ENCODE measurements at places on chromosomes 6 and 20.

DNA sequence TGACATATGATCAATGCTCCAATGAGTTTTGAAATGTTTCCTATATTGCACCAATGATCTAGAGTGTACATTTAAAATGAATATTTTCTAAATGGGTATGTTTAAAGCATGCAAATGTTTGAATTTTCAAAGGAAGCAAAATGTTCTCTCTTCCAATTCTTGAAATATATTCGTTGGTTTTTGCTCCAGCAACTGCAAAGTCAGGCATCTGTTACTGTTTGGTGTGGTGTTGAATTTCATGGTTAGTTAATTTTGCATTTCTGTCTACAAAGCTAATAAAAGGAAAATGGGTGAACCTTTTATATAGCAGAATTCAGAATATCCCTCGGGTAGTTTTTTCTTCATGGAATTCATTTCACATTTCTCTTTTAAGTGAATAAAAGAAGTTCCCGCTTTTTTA lies 1018.3 kb downstream of the GRIK2 start:
- no peak for DNase-seq

DNA sequence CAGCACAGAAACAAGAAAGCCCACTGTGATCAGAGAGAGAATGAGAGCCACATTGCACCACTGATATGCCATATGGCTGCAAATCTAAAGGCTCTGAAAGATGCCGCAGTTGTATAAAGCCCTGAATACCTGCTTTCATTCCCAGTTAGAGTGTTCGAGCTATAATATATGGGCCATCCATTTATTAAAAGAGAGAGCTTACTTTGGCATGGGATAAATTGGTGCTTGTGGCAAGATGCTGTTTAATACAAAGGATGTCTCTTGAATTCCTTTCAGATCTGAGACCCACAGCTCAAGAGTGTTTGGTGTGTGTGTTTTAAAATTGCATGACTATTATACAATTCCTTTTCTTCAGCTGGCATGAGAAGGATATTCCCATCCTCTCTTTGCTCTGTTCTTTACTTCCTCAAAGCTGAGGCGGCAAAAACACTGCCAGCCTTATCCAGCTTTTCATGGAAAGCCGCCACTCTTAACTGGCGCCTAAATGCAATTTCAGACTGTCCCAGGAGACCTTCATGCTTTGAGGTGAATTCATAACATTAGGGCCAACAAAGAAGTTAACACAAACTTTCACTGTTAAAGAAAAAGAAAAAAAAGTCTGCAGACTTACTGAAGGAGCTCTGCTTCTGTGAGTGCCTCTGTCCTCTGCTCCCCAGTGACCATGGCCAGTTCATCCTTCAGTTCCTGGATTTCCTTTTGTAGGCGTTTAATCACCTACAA lies 147.6 kb downstream of the KIF6 start:
- DNase-seq = no peak

DNA sequence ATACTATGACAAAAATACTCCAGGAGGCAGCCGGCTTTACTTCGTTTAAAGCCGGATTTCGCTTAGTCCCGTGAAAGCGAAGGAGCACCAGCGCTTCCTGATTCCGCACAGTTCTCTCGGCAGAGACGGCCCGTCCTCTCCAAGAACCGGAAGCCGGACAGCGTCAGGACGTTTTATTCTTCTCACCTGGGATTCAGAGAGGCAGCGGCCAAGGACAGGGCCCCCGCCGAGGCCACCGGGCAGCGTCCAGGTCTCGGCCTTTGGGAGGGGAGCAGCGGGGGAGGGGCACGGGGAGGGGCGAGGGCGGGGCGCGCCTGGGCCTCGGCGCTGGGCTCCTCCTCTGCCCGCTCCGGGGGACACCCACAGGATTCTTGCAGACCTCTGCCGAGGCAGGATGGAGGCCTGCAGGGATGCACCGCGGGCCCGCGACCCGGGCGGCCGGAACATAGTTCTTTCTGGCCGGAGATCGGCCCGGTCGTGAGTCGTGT lies 2.8 kb upstream of the DIDO1 start:
- peak; percentile 50 for DNase-seq

DNA sequence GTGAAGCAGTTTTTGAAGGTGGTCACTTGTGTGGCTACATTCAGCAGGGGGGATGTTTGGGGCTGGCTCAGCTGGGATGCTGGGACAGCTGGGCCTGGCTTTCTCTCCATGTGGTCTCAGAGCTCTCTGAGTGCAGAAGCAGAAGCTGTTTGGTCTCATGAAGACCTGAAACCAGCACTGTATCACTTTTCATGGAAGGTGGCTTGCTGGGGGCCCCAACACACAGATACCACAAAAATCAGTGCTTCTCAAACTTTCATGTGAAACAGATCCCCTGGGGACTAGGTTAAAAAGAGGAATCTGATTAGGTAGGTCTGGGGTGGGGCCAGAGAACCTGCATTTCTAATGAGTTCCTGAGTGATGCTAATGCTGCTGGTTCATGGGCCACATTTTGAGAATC lies 347.3 kb downstream of the DHX35 start:
- DNase-seq = no peak

DNA sequence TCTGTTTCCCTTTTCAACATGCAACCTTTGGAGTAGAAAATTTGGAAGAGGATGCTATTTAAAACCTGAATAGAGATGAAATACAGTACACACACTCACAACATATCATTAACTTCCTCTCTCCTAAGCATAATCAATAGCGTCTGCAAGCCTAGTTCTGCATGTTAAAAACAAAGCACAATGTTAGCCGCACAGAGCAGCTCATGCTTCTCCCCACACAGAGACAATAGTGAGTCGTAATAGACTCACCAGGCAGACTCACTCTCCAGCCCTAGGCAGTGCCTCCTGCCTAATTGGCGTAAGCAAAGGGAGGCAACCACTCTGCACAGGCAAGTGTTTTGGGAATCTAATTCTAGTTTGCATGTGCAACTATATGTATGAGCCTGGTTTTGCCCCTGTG lies 45.8 kb upstream of the ARID1B start:
- DNase-seq = peak; percentile 39

- no peak for DNase-seq
Observed at GRCh38 chr20:31974951-31975487, 7.1 kb downstream of the XKR7 start.

DNA sequence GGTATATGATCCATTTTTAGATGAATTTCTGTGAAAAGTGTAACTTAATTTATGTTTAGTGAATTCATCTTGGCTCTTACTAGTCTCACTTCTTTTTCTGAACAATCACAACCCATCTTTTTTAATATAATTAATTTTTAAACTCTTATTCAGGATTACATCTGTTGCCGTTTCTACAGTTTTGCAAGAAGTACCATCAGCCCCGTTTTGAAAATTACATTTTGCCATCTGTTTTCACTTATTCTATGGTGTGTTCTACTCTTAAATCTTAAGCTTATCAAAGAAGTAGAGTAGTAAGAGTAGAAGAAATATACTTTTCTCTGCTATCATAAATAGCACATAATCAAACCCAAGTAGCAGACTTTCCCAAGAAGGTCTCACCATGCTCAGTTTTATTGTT lies 70.1 kb downstream of the ZNF292 start:
- no peak for DNase-seq

DNA sequence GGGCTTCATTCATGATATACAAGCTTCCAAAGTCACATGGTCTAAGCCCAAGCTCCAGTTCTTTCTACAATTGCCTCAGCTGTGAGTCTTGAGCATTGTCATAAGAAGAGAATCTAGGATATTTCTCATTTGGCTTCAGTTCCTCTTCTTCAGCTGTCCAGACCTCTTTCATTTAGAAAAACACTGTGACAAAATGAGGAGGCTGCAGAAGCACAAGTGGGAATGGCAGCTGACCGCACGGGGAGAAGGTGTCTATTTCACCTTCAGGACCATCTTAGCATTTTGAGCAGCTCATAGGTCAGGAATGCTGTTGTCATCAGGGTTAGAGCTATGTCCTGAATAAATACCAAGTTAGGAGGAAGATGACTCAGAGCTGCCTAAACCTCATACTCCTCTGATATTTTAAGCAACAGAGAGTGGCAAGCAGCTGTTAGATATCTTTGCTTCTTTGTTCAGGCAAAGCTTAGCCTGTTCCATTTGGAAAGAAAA lies 390.1 kb upstream of the CITED2 start:
- peak; percentile 99 for DNase-seq

- peak; percentile 48 for DNase-seq
Observed at GRCh38 chr6:39980839-39981580, 46.7 kb upstream of the MOCS1 start.

- no peak for DNase-seq
Observed at GRCh38 chr6:141552031-141552430, 580.7 kb upstream of the GJE1 start.

GRCh38 chr6:159844737-159845645 lies 44.9 kb downstream of the PNLDC1 start:
- no peak for DNase-seq

DNA sequence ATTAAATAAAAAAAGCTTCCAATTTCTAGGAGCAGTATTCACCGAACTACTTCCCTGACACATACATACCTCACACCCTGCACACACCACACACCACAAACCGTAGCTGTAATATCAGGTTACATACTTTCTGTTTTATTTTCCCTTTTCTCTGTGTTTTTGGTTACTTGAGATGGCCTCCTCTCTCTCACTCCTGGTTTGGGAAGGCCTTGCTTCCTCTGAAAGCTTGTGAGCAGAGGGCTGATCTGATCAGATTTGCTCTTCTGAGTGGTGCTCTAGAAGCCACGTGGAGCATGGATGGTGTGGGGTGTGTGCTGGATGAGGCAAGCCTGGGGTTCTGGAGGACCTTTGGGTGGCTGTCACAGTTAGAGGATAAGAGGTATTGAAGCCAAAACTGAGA lies 20.9 kb downstream of the UTRN start:
- no peak for DNase-seq

DNA sequence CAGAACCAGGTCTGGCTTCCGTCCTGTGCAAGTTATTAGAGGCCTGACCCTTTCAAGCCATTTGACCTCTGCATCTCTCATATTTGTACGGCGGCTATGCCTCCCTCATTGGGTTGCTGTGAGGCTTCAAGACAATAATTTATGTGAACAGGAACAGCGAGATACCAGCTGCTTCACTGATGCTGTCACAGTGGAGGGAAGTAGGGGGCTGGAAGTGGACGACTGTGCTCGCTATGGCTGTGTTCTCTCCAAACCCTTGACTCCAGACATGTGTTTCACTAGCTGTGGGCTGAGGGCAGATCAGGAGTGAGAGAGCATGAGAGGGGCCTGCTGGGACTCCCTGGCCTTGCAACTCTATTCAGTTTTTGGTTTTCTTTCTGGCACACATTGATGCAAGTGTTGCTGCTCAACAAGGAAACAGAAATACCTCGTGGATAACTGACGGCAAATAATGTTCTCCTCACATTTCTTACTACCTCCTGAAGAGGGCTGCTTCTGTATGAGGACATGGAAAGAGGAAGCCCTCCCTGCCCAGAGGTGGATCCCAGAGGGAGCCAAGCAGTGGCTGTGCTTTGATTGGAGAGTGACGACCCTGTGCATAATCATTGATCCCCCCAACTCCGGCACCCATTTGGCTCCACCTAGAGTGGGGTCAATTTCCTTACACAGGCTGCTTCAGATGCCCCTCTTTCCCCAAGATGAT lies 34.7 kb upstream of the SCP2D1 start:
- no peak for DNase-seq

- no peak for DNase-seq
Observed at GRCh38 chr20:63898882-63899558, 4.1 kb downstream of the DNAJC5 start.

DNA sequence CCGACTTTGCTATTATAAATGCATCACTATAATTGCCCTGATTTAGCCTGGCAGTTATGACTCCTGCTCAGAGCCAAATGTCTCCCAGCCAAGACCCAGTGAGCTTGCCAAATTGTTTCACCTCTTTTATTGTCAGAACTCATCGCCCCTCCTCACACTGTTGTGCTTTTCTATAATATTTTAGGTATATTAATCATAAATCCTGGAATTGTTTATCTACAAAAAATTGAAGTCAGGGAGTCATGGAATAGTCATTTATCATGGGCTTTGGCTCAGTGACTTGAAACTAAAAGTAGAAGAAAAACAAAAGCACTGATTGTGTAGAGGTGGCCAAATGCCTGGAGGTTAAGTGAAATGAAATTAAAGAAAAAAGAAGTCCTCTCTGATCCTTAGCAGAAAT lies 85.6 kb downstream of the PFDN4 start:
- peak; percentile 4 for DNase-seq

DNA sequence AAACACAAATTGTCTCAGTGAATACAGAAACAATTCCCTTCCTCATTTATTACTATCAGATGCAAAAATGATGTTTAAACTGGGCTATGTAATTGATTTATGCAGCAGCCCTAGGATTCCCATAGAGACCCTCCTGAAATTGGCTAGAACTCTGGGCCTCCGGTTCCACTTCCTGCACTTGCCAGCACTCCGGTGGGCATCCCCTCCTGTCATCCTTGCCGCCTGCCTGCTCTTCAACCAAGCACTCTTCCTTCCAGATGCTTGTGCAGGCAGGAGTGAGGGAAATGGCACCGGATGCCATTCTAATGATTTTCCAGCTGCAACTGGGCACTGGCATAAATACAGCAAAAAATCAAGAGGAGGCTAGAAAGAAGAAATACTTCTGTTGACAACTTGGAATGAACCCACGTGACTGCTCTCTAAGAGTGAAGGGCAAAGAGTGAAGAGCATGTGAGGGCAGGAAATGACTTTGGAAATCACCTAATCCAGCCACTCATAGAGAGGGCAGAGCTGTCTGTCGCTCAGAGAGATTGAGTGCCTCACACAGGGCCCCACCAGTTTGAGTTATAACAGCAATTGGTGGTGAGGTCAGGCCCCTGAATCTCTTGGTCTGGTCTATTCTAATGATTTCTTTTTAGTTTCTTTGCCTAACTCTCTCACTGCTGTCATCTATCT lies 3.7 kb upstream of the NEDD9 start:
- DNase-seq = peak; percentile 69

- peak; percentile 86 for DNase-seq
Observed at GRCh38 chr20:45344168-45344860, 3.9 kb downstream of the SDC4 start.

- peak; percentile 91 for DNase-seq
Observed at GRCh38 chr20:31835977-31836852, 9.2 kb downstream of the FOXS1 start.

- DNase-seq = no peak
Observed at GRCh38 chr6:111461860-111462259, 21.2 kb downstream of the REV3L start.

- peak; percentile 42 for DNase-seq
Observed at GRCh38 chr20:2364044-2364443, 16.7 kb upstream of the TGM6 start.

DNA sequence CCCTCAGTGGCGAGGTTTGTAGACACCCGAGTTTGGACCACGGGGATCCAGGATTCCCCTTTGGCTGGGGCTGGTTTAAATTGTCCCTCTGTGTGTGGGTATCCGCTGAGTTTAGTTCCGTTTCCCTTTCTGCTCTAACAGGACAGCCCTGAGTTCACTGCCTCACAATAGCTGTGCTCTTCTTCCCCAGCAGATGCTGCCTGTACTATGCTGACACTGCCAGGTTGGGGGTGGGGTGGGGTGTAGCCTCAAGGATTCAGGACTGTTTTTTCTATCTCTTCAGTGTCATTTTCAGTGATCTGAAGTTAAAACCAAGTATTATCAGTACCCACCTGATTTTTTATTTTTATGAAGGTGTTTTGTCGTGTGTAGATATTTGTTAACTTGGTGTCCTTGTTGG lies 655.0 kb downstream of the COL12A1 start:
- no peak for DNase-seq
